ENCODE measurements at places on chromosomes 1 and 21. TPM values are rescaled to one million over a fixed set of nuclear protein-coding genes. Genes with fewer than 3 reads are reported as not detected.

The LUZP1 gene
- total RNA-seq = 21.8 TPM

- no peak for DNase-seq
Measured at GRCh38 chr1:216193839-216194443, 229.3 kb downstream of the USH2A start.

- no peak for DNase-seq
Measured at GRCh38 chr1:212515329-212515760, 82.6 kb downstream of the NENF start.

DNA sequence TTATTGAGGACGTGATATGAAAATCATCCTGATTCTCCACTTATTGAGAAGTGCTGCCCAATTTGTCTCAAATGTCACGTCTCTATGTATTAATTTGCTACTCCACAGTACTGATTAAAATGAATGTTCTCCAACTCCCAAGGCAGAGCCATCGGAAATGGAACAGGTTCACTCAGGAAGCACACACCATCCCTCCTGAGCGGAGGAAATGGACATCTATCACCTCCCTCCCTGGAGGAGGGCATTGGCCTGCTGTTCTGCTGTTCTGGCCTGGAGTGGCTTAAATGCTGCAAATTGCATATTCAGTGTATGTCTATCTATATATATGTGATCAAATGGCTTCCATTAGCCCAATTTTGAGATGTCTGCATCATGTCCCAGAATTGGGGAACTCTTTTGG lies 140.5 kb downstream of the CSMD2 start:
- no peak for DNase-seq

GRCh38 chr1:232769733-232770132 lies 35.5 kb upstream of the MAP10 start:
- peak; percentile 52 for DNase-seq

DNA sequence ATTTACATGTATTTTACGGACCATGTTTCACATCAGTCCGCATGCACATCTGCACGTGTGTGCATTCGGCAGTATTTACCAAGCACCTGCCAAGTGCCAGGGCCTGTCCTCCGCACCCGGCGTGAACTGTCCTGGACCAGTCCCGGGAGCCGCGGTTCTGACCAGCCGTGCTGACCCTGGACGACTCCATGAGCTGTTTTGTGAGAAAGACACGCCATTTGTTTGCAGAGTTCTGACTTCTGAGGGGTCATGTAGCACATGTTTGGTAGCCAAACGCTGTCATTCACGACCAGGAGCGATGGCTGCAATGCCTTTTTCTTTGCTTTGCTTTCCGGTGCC lies 3.3 kb upstream of the OLIG2 start:
- DNase-seq = no peak

DNA sequence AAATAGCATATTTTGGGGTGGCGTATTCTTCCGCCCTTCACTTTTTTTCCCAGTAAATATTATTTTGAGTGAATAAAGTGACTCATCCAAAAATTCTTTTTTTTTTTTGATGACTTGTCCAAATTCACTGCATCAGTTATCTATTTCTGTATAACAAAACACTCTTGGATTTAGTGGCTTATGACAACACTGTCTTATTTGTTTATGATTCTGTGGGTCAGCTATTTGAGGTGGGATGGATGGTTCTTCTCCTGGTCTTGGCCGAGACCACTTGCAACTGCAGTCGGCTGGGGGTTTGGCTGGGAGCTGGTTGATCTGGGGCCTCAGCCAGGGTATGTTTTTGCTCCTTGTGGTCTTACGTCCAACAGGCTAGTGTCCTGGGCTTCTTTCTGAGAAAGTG lies 39.9 kb upstream of the SRSF10 start:
- DNase-seq = peak; percentile 29

The TMEM82 gene
- total RNA-seq = not detected

DNA sequence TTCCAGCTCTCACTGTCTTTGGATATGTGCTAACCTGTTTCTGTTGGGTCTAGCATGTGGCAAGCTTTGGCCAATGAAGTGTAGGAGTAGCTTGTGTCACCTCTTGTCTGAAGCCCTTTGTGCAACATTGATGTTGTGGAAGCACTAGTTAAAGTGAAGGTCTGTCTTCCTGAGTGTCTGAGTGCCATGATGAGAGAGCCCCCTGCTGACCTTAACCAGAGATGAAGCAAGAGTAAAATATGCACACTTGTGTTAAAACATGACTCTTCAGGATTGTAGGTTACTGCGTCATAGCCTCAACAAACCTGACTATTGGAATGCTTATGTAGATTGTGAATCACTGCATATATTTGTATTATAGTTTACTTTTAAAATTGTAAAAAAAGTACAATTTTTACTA lies 103.7 kb downstream of the NCAM2 start:
- DNase-seq = peak; percentile 31

The RHEX gene
- total RNA-seq = 5.5 TPM

- peak; percentile 88 for DNase-seq
Measured at GRCh38 chr1:15525050-15526020, 1.3 kb upstream of the DNAJC16 start.

The SPAG17 gene
- 3.3 TPM for total RNA-seq

The C8A gene
- not detected for total RNA-seq

DNA sequence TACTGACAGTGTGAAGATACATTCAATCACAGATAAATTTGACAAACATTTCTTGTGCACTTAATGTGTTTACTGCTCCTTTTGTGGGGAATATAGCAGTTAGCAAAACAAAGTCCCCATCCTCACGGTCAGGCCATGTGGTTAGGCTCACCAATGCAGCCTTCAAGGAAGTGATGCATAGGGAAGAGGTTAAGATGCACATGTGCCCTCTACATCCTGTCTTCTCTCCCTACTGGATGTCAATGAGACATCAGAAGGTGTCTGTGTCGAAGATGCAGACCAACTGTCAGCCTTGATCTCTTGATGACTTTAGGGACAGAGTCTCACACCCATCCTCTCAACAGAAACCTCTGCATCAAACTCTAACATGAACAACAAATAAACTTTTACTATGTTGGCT lies 78.7 kb downstream of the FH start:
- DNase-seq = no peak

The ADCY10 gene
- total RNA-seq = 0.20 TPM

DNA sequence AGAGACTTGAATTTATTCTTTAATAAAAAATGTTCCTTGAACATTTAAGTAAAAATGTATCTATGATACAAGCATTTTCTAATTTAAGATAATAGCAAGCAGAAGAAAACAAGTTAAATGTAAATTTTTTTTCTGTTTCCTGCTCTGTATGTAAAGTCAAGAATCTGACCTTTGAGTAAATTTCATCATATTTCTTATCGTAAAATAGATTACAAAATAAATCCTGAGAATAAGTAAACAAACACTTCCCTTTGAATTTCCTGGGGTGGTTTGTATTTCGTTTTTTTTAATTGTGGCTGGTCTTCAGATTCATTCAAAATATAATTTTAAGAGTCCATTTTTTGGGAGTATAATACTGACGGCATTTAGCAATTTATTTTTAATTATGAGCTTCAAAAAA lies 77.6 kb downstream of the POU2F1 start:
- DNase-seq = no peak

The PACC1 gene
- 4.8 TPM for total RNA-seq
